Left lung (tissue), 14 donors: ENCODE measurements at places on chromosomes 7 and 10.

DNA sequence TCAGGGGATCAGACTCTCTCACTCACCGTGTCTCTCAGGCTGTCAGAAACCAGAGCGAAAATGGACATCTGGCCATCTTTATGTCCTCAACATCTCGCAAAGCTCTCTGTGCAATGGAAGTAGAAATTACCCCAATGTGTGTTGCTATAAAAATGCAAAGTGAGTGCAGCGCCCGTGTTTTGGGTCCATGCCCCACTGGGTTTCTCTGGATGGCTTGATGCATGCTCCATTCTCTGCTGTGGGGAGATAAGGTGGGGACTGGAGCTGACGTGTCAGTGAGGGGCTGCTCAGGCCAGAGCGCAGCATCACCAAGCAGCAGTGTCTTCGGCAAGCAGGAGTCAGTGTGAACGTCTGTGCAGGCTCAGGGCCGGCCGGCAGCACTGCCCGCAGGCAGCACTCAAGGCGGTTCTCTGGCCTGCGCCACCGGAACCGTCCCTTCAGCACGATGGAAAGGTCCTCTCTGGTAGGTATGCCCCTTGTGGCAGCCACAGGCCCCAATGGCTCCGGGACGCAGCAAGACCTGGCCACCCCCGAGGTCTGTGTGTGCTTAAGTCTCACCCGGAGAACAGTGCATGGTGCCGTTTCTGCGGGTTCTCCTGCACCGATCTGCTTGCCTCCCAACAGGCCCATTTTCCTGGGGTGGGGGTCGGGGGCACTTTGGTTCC, 30.2 kb downstream of the WDR86 start:
- peak; percentile 72 for DNase-seq

- DNase-seq, result no peak
Observed at GRCh38 chr10:9868499-9868898, 1149.2 kb upstream of the CELF2 start.

DNA sequence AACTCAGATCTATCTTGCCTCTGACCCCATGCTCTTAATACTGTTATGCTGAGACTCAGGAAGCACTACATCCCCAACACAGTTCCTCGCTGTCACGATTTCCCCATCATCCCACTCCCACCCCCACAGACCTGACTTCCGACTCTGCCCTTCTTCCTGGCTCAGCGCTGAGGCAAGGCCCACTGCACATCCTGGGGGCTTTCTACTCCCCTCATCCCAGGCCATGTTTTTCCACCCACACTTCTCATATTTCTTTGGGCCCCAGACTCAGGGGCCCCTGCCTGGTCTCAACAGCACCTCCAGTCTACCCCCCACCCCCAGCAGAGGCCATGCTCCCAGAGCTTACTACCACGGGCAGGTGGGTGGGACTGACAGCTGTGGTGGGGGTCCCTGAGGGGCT, 7.7 kb upstream of the NDST2 start:
- DNase-seq, result no peak

DNA sequence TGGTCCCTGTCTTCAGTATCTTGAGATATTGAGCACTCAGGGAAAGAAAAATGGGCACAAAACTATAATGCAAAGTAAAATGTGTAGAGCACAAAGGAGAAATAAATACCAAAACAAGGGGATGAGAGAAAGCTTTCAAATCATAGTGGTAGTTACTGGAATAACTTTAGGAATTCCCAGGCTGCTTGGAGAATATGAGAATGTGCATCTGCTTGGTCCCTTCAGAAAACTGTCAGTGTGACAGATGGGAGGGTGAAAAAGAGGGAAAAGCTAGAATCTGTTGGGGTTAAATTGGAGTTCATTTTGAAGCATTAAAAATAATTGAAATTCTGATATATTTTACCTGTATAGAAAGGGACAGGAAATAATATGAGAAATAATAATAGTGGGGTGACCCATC, 15.3 kb downstream of the ST7 start:
- no peak for DNase-seq

DNA sequence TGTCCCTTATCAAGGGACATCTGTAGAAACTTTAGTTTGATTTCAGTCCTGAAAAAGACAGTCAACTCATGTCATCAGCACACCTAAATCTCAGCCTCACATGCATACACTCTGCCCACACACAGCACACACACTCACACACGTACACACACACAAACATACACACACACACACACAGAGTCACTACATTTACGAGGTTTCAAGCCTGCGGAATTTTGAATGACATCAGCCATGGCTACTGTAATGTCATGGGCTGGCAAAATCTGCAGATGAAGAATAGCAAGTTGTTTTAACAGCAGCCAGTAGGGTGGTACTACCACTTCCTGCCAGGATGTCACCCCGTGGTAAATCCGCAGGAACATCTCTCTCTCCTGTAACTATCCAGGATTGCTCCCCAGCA, 37.1 kb upstream of the EZH2 start:
- DNase-seq, result no peak

- DNase-seq, result no peak
Observed at GRCh38 chr10:89555688-89556445, 20.5 kb upstream of the SLC16A12 start.

DNA sequence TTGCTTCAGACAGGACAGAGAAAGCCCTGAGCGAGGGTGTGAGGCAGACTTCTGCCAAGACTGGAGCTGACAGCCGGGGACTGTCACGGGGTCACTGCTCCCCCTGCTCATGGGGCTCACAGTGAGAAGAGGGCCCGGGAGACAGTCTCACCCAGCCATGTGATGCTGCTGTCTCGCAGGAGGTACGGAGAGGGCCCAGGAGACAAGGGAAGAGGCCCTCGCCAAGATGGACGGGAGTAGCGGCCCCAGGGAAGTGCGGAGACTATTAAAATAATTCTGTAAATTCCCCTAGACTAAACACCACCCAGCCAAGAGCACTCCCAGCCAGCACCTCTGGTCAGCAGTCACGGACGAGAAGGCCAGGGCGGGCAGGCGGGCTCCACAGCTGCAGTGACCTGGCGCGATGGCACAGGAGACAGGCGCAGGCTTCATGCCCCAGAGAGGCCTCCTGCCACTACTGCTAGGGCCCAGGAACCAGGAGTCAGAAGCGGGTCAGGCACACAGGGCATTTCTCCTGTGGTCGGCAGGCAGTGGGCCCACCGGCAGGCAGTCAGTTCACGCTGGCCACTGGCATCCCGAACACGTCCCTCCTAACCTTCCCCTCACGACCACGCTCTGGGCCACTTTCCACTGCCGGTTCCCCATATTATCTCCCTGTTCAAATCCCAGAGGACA, 24.1 kb downstream of the WDR86 start:
- DNase-seq, result peak; percentile 72

- no peak for DNase-seq
Observed at GRCh38 chr10:32204606-32205005, 142.4 kb downstream of the EPC1 start.

- no peak for DNase-seq
Observed at GRCh38 chr7:35512716-35513115, 182.2 kb downstream of the HERPUD2 start.

DNA sequence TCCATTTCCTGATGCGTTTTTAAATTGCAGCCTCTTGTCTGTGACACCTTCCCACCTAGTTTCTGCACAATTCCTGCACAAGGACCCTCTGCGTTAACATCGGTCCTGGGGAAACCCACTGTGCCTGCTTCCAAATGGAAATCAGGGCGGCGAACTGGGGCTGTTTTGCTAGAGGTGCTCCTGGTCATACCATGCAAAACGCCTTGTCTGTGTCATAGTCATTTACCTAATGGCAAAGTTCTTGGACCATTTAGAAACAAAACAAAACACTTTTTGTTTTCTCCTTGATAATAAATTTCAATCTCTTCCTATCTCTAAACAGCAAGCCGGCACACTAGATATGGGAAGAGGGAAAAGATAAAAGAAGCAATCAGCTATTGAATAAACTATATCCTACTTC, 206.9 kb upstream of the KLF14 start:
- no peak for DNase-seq

DNA sequence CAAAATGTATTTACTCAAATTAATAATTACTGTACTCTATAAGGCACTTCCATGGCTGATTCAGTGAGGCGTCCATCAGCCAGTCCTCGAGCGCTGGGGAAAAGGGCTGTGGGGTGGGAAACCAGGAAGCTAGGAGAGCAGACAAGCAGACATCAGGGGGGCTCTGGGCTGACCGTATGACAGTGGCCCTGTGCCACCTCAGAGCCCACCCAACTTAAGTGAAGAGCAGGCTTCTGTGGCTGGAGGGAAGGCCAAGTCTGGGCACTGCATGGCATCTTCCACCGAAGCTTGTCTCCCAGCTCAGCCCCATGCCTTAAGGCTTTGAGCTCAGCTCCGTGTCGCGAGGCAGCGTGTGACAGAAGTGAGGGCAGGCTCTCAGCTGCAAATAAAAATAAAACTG, 464.5 kb upstream of the ZMIZ1 start:
- no peak for DNase-seq

- no peak for DNase-seq
Observed at GRCh38 chr7:149873970-149874643, 338 bp downstream of the ATP6V0E2 start.

DNA sequence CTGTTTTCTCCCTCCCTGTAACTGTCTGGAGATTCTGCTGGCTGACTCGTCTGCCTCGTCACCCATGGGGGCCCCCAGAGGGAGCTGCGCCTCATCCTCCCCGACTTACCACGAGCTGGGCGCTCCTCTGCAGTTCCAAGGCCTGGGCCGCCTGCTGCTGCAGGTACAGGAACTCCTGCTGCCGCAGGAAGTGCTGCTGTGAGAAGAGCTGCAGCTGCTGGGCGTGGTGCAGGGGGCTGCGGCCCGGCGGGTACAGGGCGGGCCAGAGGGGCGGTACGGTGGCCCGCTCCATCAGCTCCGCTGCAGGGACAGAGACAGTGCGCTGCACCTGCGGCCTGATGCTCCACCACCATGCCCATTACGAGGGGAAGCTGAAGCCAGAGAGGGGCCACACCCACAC, 47.7 kb downstream of the TNRC18 start:
- no peak for DNase-seq

GRCh38 chr7:37669818-37670217, 13.7 kb upstream of the GPR141 start:
- DNase-seq, result no peak

- DNase-seq, result no peak
Observed at GRCh38 chr10:6929148-6929830, 349.2 kb upstream of the PRKCQ start.

DNA sequence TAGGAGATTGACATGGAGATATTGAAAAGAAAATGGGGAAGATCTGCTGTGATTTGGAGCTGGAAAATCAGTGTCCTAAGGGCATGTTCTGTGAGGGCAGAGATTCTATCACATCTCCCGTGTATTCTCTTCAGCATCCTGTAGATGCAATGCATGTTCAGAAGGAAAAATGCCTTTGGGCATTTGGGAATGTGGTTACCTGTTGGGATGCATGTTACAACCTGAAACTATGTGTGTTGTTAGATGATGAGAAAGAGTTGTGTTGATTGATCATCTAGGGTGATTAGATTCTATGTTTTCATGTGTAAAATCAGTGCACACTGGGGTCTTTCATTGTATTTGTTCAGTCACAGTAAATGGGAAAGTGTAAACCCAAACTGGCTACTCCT, 14.7 kb downstream of the CUZD1 start:
- no peak for DNase-seq

DNA sequence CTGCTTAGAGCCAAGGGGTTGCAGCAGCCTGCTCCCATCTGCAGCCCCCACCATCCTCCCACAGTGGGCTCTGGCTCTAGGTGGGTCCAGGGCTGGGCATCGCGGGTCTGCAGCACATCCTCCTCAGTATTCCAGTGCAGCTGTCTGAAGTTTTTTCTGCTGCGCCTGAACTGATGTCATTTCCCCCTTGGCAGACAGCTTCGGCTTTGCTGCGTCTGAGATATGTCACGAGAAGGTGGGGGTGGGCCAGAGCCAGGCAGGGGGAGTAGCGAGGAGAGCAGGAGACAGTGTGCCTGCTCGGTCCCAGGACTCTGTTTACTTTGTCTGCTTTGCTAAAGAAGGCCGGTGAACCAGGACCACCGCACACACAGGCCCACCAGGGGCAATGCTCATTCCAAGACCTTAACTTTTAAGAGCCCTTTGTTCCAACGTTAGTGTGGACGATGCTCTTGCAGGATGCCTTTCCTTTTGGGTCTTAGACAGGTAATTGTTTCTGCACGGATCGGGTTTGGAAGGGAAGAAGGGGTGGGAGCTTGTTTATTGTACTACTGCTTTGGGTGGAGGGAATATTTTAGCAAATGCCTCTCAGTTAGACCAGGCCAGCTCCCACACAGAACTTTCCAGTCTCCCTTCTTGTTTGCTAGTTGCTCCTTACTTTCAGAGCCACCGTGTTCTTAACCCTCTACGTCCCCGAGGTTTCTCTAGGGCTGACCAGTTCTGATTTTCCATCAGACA, 32.4 kb downstream of the WBP1L start:
- DNase-seq, result peak; percentile 87

DNA sequence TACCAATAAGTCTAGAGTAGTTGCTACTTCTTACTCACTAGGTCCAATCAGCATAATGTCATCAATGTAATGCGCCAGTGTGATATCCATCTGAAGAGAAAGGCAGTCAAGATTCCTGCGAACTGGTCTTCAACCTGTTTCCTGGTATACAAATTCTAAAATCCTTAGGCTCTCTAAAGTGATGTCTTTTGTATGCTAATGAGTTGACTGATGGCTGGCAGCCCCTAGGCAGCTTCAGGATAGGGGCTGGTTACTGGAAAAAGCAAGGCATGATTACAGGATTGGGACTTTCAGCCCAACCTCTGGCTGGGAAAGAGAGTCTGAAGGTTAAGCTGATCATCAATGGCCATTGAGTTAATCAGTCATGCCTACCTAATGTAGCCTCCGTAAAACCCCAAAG, 250.2 kb upstream of the PTER start:
- no peak for DNase-seq

GRCh38 chr10:44244745-44245600, 139.9 kb downstream of the CXCL12 start:
- no peak for DNase-seq

GRCh38 chr7:327991-328702, 38.2 kb downstream of the FOXL3 start:
- no peak for DNase-seq

DNA sequence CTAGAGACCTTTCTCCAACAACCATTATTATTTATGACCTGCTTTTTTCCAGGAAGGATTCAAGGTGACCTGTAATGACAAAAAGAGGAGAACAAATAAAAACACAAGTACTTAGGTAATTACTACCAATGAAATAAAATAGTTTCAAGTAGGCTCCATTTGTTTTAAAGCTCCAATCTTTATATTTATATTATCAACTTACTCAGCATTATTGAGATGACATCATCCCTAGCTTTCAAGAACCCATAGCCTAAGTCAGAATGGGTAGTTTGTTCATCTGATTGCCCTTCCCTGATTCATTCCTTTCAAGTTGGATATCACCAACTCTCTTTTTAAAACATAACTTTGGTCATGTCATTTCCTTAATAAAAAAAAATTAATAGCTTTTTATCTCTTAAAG, 131.5 kb downstream of the GRM3 start:
- DNase-seq, result no peak

- DNase-seq, result peak; percentile 25
Observed at GRCh38 chr10:46530249-46531186, 25.9 kb downstream of the GPRIN2 start.

DNA sequence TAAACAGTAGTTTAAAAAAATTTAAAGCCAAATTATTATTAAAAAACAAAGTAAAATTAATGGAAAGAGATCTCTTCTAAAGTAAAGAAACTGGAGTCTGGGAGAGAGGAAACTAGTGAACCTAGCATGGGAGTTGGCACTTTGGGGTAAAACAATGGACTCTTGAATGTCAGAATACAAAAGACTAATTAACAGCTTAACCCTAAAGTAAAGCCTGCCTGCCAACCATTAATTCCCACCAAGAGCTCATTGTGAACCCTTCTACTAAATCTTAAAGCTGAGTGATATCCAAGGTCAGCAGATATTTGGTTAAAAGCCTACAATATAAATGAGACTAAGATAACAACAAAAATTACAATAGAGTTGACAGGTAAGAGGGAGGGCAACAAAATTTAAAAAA, 36.5 kb downstream of the KMT2C start:
- DNase-seq, result no peak
